ENCODE measurements at places on chromosomes 7 and 10. TPM values are rescaled to one million over a fixed set of nuclear protein-coding genes. Genes with fewer than 3 reads are reported as not detected.

SFTPA1 gene
- not detected for total RNA-seq

DNA sequence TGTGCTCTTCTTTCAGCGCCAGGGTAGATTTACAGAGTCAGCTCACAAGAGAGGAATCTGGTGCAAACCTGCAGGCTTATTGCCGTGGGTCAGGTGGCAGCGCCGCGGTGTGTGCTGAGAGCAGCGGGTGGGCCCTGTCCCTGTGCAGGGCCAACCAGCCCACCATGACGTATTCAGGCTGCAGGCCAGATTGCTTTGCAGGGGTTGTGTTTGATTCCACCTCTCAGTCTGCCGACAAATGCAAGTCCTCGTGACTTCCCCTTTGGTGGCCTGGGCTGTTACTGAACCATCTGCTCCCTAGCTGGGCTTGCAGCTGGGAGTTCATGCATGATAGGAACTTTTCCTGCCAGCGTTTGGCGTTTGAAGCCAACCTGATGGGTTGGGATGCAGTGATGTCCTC, 66.7 kb upstream of the LEP start:
- peaks cover 18% of the 10 kb centered on the region for H3K27me3 ChIP-seq
- H3K4me3 ChIP-seq = no peak overlapping the region
- H3K36me3 ChIP-seq = no peaks in the 10 kb centered on the region
- no peaks in the 10 kb centered on the region for H3K4me1 ChIP-seq

GRCh38 chr10:47013507-47014154, 102.4 kb downstream of the PTPN20 start:
- H3K4me3 ChIP-seq = no peak overlapping the region
- no peak for DNase-seq
- no peak overlapping the region for H3K27ac ChIP-seq
- no peaks in the 10 kb centered on the region for H3K4me1 ChIP-seq

SHTN1 gene
- total RNA-seq = 9.0 TPM

DNA sequence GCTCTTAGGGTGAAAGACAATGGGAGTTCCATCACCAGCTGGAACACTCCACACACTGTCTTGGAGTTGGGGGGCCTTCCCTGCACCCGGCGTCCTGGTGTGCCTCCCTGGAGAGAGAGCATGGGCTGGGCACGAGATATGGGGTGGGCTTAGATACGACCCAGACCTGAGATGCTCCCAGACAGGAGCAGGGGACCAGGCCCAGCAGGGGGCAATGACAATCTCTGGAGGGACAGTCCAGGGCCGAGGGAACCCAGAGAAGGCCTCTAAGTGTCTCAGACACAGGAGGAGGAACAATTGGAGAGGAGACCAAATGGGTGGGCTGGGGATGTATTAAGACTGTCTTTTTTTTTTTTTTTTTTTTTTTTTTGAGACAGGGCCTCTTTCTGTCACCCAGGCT, 40.0 kb downstream of the MYL10 start:
- no peak overlapping the region for H3K27ac ChIP-seq
- H3K4me1 ChIP-seq = no peaks in the 10 kb centered on the region
- H3K27me3 ChIP-seq = no peaks in the 10 kb centered on the region
- no peak overlapping the region for H3K4me3 ChIP-seq
- no peak for DNase-seq

DNA sequence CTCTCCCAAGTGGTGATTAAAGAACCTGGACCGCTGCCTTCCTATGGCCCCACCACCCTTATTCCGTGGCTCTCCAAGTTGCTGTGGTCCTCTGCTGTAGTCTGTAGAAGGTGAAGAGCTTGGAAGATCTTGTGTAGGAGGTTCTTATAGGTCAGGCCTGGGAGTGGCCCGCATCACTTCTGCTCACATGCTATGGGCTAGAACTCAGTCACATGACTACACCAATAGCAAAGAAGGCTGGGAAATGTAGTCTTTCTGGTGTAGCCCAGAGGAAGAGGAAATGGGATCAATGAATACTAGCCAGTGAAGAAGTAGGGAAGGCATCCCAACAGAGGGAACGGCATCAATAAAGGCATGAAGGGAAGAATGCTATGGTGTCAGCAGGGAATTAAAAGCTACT, 41.3 kb upstream of the AOAH start:
- no peak overlapping the region for H3K27ac ChIP-seq
- H3K4me3 ChIP-seq = no peak overlapping the region
- no peaks in the 10 kb centered on the region for H3K4me1 ChIP-seq
- no peaks in the 10 kb centered on the region for H3K36me3 ChIP-seq
- no peaks in the 10 kb centered on the region for H3K27me3 ChIP-seq

- H3K27ac ChIP-seq = no peak overlapping the region
- no peak for DNase-seq
- no peaks in the 10 kb centered on the region for H3K36me3 ChIP-seq
- no peaks in the 10 kb centered on the region for H3K27me3 ChIP-seq
- H3K4me1 ChIP-seq = no peaks in the 10 kb centered on the region
Observed at GRCh38 chr10:3874990-3875841, 90.2 kb upstream of the KLF6 start.

FAM237B gene
- total RNA-seq = not detected

DNA sequence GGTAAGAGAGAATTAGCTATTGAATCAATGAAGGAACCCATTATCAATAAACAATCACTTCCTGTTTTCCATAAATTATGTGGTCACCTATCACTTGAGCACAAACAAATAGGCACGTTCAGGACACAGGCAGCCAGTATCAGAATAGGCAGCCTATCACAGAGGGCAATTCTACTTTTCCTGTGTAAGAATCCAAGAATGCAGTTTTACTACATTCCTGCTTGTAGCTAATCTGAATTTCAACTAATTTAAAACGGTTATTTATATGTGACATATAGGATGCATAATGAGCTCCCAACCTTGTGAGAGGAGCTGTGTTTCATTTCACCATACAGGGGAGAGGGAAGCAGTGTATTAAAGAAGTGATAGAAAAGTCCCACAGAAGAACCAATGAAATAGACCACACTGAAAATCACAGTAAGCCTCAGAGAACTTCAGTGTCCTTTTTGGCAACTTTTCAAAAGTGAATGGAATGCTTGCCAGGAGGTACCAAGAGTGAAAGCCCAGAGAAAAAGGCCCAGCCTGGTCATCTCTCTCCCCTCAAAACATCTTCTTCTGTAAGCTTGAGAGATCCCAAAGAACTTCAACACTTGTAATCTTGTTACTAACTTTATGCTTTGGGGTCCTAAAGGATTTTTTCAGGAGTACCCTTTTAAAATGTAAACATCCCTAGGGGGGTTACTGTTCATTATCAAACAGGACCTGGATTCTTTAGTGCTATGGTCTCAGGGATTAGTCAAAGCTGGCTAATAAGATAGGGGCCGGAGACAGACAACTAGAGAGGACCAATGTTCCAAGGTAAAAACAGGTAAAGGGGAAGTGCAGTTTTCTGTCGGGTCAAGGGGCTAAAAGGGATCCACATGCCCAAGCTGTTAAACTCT, 1.3 kb downstream of the IMMP2L start:
- peaks cover 42% of the 10 kb centered on the region for H3K4me1 ChIP-seq
- H3K4me3 ChIP-seq = peak overlapping the region; percentile 81
- peak overlapping the region; percentile 84 for H3K27ac ChIP-seq

GRCh38 chr10:78474743-78475142, 441.1 kb downstream of the RPS24 start:
- no peak overlapping the region for H3K27ac ChIP-seq
- no peak for DNase-seq
- peaks cover 20% of the 10 kb centered on the region for H3K4me1 ChIP-seq
- peaks cover 38% of the 10 kb centered on the region for H3K27me3 ChIP-seq
